ENCODE measurements at places on chromosomes 11 and 22.

GRCh38 chr11:65476632-65477148, 22.2 kb upstream of the MALAT1 start:
- DNase-seq = no peak

DNA sequence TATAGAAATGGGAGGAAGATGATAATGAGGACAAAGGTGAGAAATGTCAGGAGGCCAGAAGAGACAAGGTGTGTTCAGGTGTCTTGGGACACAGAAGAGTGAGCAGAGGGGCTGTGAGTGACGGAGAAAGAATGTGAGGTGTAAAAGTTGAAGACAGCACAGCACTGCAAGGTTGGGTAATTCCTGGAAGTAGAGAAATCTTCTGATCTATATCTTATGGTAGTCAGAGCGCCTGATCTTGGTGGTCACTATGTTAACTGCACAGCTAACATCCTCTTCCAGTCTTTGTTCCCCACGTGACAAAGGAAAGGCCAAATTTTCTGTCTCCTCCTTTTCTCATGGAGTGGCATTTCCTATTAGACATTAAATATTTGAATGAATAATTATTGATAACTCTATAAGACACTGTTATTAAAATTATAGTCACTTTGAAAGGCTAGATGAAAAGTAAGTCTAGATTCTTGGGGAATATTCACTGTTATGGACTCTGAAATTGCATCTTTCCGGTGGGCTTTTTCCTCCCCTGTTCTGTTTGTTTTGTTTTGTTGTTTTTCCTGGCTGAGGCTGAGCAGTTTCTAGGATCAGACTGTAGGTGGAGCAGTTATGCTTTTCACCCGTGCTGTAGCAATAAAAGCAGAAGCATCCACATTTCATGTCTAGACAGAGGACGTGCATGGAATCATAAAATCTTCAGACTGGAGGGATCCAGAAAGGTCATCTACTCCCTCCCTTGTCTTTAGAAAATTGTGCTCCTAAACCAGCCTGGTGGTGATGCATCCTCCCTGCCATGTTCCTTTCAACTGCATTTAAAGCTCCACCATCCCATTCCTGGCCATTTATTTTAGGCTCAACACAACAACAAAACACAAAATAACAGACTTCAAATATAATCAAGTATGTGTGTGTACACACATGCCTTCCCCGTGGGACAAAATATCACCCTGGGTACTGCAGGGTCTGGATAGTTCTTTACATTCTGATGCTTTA, 26.6 kb downstream of the SC5D start:
- DNase-seq = no peak

- no peak for DNase-seq
These were observed 86.3 kb upstream of the BLID start for GRCh38 chr11:122202161-122202950.

- DNase-seq = no peak
These were observed 70.8 kb upstream of the USP47 start for GRCh38 chr11:11770921-11771486.

GRCh38 chr11:93840180-93840579, 10.2 kb downstream of the VSTM5 start:
- DNase-seq = no peak

DNA sequence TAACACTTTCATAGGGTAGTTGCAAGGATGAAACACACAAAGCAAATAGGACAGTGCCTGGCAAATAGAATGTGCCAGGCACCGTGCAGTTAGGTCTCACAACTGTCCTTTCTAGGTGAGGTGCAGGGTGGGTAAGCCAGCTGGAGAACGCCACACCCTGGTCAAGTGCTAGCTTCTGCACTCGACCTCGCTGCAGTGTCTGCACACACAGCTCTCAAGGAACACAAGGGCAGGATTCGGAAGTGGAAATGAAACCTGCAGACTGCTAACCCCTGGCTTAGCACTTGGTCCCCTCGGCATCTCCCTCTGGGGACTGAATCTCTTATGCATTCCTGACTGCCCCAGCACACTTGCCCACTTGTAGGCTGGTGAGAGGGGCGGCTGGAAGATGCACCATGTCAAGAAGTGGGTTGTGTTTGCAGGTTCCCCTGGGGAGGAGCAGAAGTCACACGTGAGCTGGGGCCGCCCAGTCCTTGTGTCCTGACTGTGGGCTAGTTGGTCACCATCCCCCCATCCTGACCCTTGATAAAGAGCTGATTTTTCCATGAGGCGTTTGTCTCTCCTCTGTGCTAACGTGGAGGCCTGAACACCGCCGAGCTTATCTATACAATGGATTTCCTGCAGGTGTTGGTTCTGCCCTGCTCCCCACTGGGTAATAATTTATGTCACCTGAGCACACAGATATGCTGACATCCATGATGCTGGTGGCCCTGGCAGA, 89.0 kb downstream of the MICAL2 start:
- DNase-seq = no peak

- peak; percentile 69 for DNase-seq
These were observed 39.1 kb upstream of the CREB3L1 start for GRCh38 chr11:46238078-46238966.

- DNase-seq = no peak
These were observed 45.8 kb downstream of the RCN1 start for GRCh38 chr11:32136657-32137056.

GRCh38 chr11:128726458-128727139, 32.7 kb downstream of the FLI1 start:
- no peak for DNase-seq

DNA sequence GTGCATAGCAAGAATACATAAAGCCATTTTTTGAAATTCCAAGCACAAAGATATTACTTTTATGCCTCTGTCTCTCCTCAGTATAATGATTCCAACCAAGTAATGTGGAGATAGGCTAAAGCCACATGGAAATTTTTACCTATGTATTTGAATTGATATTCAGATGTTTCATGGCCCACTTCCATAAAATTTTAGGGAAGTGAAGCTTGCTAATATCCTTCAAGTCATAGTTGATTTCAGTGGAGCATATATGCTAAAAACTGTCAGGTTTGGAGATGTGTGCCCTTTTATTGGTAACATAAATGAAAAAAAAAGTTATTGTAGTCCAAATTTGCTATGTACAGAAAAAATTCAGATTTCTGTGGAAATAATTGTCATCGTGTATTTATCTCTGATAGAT, 12.3 kb downstream of the MS4A4E start:
- no peak for DNase-seq

DNA sequence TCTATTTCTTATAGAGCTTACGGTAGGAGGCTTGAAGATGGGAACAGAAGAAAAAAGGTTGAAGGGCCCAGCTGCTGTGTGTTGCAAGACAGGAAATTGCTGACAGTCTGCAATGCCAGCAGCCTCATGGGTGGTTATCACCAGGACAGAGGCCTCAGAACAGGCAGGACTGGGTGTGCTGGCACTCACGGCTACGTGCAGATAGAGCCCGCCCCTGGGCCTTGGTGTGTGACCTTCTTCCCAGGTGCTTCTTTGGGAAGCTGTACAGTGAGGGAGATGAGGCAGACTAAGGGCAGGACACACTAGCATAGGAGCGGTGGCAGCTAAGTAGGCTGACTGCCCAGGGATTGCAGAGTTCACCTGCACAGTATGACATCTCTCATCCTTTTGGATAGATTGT, 12.6 kb downstream of the PRAME start:
- DNase-seq = no peak

- no peak for DNase-seq
These were observed 640.9 kb downstream of the BRD1 start for GRCh38 chr22:49186762-49187161.

- no peak for DNase-seq
These were observed 47.7 kb upstream of the DBX1 start for GRCh38 chr11:20207781-20208621.

GRCh38 chr11:108697872-108698473, 33.1 kb downstream of the DDX10 start:
- peak; percentile 6 for DNase-seq

GRCh38 chr11:95512682-95513081, 276.9 kb downstream of the FAM76B start:
- DNase-seq = no peak

GRCh38 chr11:116314006-116314405, 458.8 kb downstream of the BUD13 start:
- DNase-seq = no peak

DNA sequence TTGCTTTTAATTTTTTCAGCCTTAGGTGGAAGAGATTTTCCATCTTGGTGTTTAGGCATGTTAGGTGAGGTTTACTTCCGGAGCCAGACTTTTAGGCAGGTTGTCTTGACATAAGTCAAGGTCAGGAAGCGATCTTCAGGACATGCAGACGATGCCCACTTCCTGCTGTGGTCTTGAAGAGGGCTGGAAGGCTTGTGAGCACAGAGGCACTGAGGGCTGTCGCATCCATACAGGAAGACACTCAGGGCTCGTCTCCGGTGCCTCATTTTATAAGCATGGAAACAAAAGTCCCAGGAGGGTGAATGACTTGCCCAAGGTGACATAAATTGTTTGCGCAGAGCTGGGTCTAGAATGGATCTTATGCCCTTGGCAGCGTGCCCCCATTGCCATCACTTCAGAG, 30.8 kb downstream of the MARK2 start:
- no peak for DNase-seq

DNA sequence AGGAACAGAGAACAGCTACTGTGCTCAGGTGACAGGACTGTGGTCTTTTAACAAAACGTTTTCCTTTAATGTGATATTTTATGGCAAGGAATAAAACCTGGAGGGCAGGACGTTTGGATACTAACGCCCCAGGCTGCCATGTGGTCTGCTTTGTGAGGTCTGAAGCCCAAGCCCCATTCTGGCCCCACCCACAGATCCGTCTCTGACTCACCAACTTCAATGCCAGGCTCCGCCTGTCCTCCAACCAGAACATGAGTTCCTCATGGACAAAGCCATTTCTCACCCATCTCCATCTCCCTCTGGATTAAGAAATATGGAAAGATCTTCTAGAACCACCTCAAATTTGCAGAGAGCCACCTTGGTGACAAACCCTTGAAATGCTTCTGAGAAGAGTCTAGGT, 148.8 kb downstream of the CRYBB2 start:
- no peak for DNase-seq

DNA sequence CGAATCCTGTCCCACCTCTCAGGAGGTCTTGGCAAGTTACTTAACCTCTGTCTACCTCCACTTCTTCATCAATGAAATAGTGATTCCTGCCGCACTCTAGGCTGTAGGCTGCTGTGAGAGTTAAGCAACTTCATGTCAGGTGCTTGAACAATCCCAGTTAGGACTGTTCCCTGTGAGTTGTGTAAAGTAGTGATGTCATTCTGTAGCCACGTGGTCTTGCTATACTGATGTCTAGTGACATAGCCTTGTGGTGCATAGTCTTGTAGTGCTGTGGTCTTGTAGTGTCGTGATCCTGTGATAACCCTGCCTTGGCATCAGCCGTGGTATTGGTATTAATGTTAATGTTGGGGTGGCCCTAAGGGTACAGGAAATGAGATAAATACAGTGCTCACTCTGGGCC, 30.3 kb upstream of the PRR5 start:
- no peak for DNase-seq
